Heart right ventricle (tissue), 16 donors: ENCODE measurements at places on chromosomes 4 and X. TPM values are rescaled to one million over a fixed set of nuclear protein-coding genes. Genes with fewer than 3 reads are reported as not detected.

GRCh38 chr4:26459054-26459755 is 31.1 kb downstream of the CCKAR start:
- no peak for DNase-seq

DNA sequence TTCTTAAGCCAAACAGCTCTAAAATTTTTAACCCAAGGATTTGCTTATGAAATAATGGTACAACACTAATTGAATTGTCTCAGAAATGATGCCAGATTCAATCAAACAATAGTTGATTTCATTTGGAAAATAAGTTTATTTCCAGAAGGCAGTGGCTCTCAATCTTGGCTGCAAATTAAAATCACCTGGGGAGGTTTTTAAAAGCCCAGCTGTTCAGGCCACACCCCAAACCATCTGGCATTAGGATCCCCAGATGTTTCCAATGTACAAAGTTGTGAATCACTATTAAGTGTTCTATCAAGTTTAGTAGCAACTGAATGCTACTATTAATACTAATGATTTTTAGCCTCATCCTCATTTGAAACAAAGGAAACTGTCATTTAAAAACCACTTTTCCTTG is 22.2 kb downstream of the TMEM184C start:
- DNase-seq = no peak

QRFPR gene
- total RNA-seq = 0.64 TPM

YIPF7 gene
- 2.0 TPM for total RNA-seq

MAGEA10 gene
- not detected for total RNA-seq

DNA sequence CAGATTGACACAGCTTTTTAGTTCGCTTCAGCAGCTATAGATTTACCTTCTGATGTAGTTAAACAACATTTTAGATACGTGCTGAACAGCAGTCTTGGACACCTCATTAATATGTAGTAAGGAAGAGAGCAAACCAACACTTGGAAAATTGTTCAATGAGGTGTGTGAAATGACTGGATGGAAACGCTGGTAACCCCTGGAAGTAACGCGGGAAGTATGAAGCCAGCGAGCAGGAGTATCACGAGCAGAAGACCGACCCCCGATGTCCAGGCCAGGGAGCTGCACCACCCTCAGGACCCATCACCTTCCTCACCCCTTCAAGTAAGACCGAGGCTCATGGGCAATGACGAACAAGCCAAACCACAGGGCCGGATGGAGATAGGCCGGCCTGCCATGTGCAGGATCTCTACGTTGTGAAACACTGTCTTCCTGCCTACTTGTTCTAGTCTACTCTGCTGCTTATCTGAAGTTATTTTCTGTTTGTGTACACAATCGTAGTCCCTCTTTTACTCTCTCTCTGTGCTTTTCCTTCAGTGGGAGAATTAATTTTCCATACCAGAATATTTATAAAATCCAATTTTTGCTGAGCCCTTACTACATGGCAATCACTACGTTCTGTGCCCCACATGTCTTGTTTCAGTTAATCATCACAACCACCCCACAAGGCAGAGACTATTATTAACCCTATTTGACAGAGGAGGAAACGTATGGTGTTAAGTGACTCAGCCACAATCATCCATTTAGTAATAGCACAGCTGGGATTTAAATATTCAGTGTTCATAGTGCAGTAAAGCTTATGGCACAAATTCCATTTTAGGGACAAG is 221.7 kb downstream of the APBB2 start:
- no peak for DNase-seq

DNA sequence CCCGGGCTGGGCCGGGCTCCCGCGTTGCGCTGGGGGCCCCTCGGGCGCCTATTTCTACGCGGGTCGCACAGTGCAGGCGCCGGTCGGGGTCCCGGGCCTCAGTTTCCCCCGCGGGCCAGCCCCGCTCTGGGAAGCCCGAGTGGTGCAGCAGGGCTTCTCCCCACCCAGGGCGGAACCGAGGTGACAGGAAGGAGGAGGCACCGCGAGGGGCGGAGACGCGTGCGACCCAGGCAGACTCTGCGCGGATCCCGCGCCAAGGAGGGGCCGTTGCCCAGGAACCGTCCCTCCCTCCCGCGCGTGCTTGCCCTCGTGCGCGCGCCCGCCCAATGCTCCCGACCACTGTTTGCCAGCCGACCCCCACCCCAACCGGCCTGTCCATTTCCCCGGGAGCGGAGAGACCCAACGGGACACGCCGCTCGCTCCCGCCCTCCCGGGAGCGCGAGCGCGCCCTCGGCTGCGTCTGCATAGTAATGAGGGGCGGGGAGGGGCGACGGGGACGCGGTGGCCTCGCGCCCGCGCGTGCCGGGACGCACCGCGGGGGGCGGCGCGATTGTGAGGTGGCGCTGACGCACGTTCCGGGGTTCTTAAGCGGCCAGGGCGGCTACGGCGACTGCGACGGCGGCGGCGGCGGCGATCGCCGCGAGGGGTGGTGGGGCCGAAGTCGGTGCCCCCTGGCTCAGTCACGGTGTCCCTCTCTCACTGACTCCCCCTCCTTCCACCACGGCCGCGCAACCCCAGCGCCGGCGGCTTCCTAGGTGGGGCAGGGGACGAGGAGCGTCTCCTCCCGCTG is at the start of gene CPEB2:
TSS of gene CPEB2 (plus strand) at position 613 of the 790 bp plus-strand sequence. CDS start 193 bp downstream, outside the sequence.
- peak; percentile 95 for DNase-seq

TXK gene
- 1.0 TPM for total RNA-seq

DNA sequence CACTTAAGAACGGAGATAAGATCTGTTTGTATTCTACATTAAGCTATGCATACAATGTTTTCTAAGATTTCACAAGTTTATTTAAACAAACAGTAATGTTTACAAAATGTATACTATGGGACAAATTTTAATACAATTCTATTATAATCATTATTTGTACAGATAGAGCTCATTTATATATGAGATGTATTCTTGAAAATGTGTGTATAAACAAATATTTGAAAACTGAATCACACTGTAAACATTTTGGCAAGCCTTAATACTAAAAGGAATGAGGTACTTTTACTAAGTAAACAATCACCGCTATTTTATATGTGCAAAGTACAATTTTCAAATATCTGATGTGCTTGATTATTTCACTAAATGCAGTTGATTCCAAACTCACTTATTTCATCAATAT is 119.2 kb upstream of the MAB21L2 start:
- DNase-seq = no peak

DNA sequence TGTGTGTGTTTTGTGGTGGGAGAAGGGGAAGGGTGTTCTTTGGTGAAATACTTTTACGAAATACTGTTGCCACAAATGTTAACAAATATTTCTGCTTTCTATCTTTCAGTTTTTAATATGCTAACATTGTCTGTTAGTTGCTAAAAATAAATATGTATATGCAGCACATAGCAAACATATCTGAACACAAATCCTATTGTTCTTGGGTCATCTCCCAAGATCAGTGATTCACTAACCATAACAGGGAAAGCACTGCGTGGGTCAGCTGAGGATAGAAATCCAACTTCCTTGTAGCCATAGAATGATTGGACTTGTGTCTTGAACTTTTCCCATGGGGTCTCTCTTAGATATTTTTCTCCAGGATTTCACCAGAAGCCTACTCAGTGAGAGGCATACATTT is 250.3 kb upstream of the FAM47A start:
- DNase-seq = no peak

TBCK gene
- 13.8 TPM for total RNA-seq

RGN gene
- total RNA-seq = 20.1 TPM

- DNase-seq = no peak
These were observed 752 bp upstream of the ATP6AP2 start for GRCh38 chrX:40579900-40580536.

GPM6B gene
- 2.5 TPM for total RNA-seq

TMEM165 gene
- 32.2 TPM for total RNA-seq

- no peak for DNase-seq
These were observed 11.6 kb upstream of the TMEM128 start for GRCh38 chr4:4259484-4260100.

DNA sequence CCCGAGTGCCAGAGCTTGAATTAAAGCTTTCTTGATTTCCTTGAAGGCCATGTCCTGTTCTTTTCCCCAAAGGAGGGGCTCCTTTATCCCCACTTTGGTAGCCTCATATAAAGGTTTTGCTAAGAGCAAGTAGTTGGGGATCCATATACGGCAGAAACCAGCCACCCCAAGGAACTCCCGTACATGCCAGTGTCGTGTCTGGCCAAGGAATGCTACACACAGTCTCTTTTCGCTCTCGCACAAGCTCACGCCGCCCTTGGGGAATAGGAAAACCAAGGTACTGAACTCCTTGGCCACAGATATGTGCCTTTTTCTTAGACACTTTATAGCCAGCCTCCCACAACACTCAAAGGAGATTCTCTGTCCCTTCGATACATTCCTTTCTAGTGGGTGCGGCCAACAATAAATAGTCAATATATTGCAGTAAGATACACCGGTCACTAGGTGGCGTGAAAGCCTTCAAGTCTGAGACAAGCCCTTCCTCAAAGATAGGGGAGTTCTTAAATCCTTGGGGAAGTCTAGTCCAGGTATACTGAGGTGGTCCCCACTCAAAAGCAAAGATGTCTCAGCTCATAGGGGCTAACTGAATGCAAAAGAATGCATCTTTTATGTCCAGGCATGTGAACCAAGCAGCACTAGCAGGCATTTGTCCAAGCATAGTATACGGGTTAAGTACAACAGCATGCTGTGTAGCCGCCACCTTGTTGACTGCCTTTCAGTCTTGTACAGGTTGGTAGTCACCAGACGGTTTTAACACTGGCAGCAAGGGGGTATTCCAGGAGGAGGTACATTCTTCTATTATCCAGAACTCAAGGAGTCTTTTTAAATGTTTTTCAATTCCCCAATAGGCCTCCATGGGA is 57.8 kb upstream of the XAGE1B start:
- no peak for DNase-seq

DNA sequence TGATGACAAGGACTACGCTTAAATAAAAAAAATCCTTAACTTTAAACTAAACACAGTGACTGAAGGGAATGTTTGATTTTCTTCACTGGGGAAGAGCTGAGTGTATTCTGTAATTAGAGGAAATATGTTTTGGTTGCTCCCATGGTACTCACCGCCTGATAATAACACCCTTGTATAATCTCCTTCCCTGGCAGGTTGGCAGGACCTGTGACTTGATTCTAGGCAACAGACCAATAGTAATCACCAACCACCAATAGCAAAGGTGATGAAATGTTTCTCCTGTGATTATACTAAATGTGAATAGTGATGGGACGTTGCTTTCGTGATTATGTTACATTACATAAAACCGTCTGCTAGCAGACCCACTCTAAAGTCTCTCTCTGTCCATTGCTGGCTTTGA is 536.8 kb upstream of the CPEB2 start:
- DNase-seq = peak; percentile 36

DNA sequence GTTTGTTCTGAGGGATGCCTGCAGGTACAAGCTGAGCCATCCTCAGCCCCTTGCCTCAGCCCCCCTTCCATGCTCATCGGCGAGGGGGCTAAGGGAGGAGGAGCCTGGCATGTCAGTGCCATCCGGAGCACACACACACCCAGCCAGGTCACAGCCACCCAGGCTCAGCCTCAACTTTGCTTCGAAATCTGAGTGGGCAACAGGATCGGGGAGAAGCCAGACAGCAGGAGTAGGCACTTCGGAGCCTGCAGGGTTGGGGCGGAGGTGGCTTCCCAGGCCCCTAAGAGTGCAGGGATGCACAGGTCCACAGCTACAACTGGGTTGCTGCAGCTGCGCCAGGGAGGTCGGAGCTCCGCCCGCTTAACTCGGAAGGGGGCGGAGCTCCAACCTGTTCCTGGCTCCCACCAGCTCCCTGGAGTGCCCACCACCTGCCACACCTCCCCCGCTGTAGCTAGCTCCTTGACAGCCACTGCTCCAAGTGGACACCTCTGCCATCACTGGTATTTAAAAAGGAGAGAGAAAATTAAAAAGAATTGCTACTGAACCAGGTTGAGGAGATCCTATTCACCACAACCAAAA is 192.9 kb upstream of the GALNT7 start:
- DNase-seq = no peak

DNA sequence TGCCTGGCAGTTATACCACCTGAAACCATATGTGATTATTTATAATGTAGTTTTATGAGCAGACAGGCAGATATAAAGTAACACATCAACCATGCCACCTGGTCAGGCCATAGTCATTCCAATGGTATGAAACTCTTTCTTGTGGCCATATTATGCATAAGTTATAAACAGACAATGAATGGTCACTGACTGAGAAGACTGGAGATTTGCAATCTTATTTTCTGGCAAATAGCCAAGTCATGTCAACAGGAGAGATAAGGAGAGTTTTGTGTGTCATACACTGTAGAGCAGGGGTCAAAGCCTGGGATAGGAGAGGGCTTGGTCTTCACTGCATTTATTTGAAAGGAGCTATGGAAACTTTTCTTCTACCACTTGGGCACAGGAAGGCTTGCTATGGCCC is 29.5 kb downstream of the SORBS2 start:
- no peak for DNase-seq

- DNase-seq = no peak
These were observed 1351.2 kb downstream of the STIM2 start for GRCh38 chr4:28211676-28212470.

DNA sequence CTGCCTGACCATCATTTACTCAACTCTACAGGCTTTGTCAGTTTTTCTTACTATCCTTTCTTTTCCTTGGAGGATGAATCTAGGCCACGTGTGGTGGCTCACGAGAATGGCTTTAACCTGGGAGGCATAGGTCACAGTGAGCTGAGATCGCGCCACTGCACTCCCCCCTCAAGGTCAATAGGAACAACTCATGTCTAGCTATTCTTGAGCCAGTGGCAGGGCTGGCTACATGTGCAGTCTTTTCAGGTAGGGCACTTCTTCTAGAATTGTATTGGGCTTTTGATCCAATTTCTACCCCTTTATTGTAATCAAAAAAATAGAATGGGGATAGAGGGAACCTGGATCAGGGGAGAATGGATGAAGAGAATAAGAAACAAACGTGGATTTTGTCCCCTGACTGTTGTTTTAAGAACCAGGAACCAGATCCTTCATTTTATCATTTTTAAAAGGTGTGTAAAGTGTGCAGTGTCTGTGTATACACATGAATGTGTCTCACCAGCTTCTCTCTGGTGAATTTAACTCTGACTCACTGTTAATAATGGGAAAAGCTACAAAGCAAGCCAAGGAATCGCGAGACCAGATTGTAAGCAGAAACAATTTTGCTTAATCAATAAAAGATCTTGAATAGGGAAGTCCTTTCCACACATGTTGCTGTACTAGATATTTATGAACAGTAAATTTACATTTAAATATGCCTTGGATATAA is 283.9 kb upstream of the GPC4 start:
- no peak for DNase-seq

DNA sequence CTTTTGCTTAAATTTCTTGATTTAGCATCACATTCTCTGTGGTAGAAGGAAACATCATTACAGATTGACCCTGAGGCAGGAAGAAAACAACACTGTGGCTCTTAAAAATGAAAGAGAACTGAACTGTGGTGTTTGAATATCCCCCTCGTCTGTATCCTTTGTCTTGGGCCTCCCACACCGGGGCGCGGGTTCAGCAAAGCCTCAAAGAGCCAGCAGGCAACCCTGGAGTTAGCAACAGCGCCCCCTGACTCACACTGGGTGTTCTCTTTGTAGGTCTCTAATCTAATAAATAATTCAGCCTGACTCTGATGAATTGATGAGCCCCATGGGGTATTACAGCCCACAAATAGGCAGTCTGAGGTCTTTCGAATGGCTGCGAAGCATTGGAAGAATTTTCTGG is 46.1 kb upstream of the CTSO start:
- peak; percentile 13 for DNase-seq
